ENCODE measurements at places on chromosomes 1 and 21.
A peak's percentile ranks its signal among the peaks of the same experiment; 100 is the strongest.

GRCh38 chr1:92017656-92018055, 12.1 kb upstream of the EPHX4 start:
- no peak for ATAC-seq

- no peak for ATAC-seq
Measured at GRCh38 chr1:44609768-44610526, 64.3 kb downstream of the TMEM53 start.

DNA sequence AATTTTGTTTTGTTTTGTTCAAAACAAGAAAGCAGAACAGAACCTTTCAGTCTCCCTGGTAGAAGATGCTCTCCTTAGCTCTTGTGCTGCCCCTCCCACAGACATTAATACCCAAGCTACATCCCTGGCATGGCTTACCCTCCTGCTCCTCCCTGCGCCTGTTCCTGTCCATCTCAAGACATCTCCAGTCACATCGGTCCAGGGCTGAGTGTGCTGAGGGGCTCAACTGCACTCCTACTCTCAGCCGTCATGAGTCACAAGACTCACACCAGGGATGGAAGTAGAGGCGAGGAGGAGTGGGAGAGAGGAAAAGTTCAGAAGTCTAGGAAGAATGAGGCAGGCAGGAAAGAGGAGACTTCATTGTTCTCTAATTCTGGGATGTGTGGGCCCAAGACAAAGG, 9.2 kb upstream of the TACSTD2 start:
- no peak for ATAC-seq

DNA sequence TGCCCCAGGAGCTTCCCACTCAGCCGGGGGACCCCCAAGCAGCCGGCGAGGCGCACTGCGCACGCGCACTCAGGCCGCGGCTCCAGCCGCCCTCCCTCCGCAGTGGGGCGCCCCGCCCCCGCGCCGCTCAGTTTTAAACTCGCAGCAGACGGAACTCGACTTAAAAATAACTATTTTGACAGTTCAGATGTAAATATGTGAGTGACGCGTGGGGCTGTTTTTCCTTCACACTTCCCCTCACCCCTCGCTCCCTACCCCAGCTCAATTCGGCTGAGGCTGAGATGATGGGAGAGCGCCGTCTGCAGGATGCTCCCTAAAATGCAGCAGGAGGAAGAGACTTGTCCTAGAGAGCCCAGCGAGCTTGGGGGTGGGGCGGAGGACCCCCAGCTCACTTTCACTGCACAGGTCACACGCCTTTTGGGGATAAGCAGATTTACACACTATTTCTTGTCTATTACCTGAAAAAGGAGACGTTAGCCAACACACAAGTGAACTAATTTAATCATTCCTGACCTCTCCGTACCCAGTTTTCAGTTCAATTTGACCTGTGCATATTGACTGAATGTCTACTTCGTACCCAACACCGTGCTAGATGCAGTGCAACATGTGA, 8.9 kb upstream of the LEMD1 start:
- peak; percentile 80 for ATAC-seq

- peak; percentile 27 for ATAC-seq
Measured at GRCh38 chr1:50109647-50110075, 941 bp downstream of the ELAVL4 start.

GRCh38 chr1:57146100-57146499, 180.3 kb upstream of the C8B start:
- no peak for ATAC-seq

- no peak for ATAC-seq
Measured at GRCh38 chr1:8170059-8170835, 144.1 kb upstream of the ERRFI1 start.

GRCh38 chr1:225645194-225645895, 7.6 kb downstream of the ENAH start:
- no peak for ATAC-seq

Data from stimulated activated memory B cell treated with anti-CD40 and anti-IgM and Interleukin-4, amounts not matched to agents 10 μg/mL and 1 μg/mL and 100 μg/mL, for 72 hours (primary cell).